ENCODE measurements at places on chromosomes 11 and 22.
A peak's percentile ranks its signal among the peaks of the same experiment; 100 is the strongest.

GRCh38 chr11:121950160-121950559 lies 165.9 kb downstream of the BLID start:
- DNase-seq: no peak

GRCh38 chr11:134331354-134332188 lies at the start of gene GLB1L2:
GLB1L2 (plus strand) TSS chr11:134331988; CDS start chr11:134332062, 74 bp downstream.
- peak; percentile 87 for DNase-seq

- no peak for DNase-seq
Observed at GRCh38 chr11:45982656-45983470, 60.4 kb downstream of the LARGE2 start.

GRCh38 chr11:895331-896110 lies 15.1 kb downstream of the CHID1 start:
- DNase-seq: no peak

DNA sequence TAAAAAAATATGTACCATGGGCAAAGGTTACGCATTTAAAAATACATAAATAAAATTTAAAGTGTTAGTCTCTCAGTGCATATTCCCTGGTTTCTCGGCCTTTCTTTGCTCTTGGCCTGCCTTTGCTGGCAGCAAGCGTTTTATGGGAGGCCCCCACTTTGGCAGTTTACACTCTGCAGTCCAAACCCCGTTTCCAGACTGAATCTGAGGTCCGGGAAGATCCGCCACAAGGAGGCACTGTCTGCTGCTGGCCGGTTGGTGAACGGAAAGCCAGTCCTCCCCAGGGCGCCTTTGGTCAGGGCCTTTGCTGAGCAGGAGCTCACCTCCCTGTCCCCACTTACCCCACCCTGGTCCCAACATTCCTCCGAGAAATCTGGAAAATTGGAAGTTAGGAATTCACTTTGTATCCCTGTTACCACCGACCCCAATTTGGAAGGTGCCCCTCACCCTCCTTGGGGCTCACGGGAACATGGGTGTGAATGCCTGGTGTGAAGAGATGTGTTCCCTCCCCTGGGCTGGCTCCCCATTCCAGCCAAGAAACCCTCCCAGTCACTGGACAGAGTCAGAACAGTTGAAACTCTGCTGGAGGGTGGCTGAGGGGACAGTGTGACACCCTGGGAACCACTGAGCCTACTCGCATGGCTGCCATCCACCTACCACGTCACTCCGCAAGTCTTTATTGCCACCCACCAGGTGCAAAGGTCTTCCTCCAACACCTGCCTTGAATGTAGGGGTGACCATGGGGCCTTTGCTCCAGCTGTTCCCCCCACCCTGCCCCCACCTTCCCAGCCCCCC lies 9.4 kb upstream of the SF1 start:
- no peak for DNase-seq

- no peak for DNase-seq
Observed at GRCh38 chr22:24706054-24706453, 68.5 kb downstream of the PIWIL3 start.

- no peak for DNase-seq
Observed at GRCh38 chr11:116539836-116540418, 232.9 kb downstream of the BUD13 start.

- no peak for DNase-seq
Observed at GRCh38 chr11:93510196-93510873, 32.9 kb downstream of the SMCO4 start.

GRCh38 chr22:39721206-39722031 lies 150.9 kb downstream of the CACNA1I start:
- DNase-seq: no peak

DNA sequence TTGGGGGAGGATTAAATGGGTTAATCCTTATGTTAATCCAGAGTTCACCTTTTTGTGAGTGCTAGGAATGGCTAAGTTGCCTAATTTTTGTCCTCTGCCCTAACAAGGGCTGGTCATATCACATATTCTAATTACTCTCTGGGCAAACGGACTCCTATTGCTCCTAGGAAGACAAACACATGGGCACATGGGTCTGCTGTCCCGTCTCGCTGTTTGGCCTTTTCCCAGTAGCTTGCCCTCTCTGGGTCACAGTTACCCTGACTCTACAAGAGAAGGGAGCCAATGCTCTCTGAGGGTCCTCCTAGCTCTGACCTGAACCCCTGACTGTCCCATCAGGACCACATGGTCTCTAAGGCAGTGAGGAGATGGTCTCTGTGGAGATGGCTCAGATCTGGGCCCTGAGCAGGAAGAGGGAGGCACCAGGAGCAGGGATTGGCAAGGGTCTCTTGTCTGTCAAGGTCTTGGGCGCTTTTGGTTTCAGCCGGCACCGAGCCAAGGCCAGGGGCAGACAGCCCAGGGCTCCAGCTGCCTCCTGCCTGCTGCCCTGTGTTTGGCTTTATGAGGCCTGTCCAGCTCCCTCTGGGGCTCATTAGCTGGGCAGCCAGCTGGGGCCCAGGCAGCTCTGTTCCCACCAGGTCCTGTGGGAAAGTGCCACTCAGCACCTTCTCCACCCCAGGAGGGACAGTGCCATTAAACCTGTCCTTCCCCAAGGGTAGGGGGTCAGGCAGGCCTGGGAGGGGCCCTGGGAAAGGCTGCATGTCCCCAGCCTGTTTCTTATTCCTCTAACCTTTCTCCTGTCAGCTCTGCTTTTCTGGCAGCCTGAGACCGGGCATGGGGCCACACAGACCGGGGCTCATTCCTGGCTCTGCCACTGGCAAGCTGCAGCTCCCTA lies 559.9 kb downstream of the MN1 start:
- peak; percentile 9 for DNase-seq

DNA sequence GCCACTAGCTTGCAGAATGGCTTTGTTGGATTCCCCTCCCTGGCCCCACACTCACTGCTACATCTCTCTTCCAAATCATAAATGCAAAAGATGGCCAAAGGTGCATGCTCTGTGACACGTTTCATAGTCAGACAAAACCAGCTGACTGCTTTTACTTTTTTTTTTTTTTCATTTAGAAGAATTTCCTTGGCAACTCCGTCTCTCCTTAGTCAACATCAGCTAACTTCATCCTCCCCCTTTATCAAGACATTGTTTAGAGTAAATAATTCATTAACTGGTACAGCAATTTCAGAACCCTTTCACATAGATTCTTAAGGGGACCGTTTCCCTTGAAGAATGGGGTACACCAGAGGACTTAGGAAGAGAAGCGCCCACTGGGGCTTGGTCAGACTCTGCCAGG lies 16.0 kb downstream of the KCNQ1OT1 start:
- no peak for DNase-seq

DNA sequence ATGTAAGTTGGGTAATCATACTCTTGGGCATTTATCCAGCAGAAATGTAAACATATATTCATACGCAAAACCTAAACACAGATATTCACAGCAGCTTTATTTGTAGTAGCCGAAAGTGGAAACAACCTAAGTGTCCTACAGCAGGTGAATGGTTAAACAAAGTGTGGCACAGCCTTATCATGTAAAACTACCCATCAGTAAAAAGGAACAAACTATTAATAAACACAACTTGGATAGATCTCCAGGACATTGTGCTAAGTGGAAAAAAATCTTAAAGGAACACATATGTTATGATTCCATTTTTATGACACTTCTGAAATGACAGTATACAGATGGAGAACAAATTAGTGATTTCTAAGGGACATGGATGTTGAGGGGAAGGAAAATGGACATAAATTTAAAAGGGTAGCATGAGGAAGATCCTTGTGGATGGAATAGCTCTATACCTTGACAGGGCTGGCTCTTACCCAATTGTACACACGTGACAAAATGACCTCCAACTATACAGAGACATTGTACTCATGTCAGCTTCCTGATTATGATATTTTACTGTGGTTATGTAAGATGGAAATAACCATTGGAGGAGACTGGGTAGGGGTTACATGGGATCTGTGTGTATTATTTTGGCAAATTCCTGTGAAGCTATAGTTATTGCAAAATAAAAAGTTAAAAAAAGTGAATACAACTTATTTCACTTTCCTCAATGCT lies 15.4 kb downstream of the ANO5 start:
- DNase-seq: no peak

- no peak for DNase-seq
Observed at GRCh38 chr11:35150454-35150853, 11.5 kb downstream of the CD44 start.

- no peak for DNase-seq
Observed at GRCh38 chr22:35219012-35219411, 38.3 kb upstream of the HMGXB4 start.

- DNase-seq: no peak
Observed at GRCh38 chr11:109680127-109680526, 258.1 kb downstream of the C11orf87 start.

GRCh38 chr11:63520606-63521170 lies 14.8 kb downstream of the LGALS12 start:
- no peak for DNase-seq

DNA sequence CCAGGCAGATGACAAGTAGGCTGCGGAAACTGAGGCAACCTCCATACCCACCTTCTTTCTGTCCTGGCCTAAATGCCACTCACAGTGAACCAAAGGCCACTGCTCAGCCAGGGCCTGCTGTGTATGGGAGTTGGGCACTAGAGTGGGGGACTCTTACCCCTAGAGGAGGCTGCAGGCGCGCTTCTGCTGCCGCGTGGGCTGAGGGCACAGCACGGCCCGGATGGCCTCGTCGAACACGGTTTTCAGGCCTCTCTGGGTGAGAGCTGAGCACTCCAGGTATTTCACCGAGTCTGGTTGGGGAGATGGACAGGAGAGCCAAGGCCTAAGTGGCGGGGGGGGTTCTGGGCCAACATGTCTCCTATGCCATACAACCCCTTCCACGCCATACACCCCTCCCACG lies 14.2 kb upstream of the SSTR3 start:
- DNase-seq: no peak

GRCh38 chr11:126129727-126130671 lies 67.3 kb upstream of the CDON start:
- no peak for DNase-seq

DNA sequence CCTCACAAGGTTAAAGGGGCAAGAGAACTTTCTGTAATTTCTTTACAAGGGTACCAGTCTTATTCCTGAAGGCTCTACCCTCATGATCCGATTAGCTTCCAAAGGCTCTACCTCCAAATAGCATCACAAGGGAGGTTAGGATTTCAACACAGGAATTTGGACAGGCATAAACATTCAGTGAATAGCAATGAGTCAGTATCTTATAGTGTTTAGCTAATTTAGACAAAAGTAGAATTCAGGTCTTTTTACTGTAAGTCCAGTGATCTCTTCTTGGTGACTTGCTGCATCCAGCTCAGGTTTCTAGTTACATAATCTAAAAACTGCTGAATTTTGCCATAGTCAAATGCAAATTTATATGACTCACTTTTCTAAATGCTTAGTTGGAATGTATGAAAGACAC lies 1995.6 kb upstream of the RAG2 start:
- no peak for DNase-seq

DNA sequence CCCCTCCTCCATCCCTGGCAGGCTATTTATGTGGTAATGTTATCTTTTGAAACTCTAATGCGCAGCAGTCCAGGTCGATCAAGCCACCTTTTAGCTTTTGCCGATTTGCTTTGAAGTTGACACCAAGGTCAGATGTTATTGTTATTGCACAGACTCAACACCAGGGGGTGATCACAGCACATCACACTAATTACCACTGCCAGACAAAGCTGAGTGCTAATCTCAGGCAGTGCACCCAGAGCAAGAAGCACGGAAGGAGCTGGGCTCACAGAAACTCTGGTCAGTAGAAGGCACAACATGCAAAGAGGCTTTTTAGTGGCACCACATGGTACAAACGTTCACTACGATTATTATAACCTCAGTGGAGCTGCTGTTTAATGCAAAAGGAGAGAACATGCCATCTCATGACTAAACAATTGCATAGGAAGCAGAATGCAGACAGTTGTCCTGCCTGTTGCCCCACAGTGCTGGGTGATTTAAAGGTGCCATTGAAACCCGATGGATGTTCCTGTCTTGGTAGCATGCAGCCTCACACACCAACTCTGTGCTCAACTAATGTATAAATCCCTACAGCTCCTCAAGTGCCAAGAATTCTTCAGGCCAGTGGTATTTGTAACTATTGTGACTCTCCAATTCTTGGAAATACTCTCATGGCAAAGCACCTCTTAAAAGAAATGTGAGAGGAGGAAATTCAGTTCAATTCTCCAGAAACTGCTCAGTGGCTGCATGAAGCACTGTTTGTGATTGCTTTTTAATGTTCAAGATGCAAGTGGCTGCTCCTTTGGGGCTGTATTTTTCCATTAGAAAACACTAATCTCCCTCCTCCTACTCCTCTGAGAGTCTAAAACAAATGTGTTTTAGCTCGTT lies 353.9 kb upstream of the DDI1 start:
- no peak for DNase-seq

DNA sequence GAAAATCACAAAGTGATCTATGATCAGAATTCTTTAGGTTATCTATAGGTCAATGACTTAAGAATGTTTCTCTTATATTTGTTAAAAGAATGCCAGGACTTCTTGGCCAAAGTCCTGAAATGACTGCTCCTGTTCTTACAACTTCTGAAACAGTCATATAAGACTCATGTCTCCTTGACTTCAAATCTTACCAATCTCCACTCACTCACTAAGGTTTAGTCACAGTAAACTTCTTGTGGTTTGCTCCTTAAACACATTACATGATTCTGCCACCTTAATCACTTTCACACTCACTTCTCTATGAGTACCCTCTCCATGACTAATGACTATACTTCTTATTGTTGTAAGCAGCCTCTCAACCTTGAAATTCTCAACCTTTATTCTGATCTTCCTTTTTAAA lies 648.7 kb upstream of the CCDC179 start:
- DNase-seq: no peak

- no peak for DNase-seq
Observed at GRCh38 chr22:40328546-40329456, 17.5 kb upstream of the ADSL start.

DNA sequence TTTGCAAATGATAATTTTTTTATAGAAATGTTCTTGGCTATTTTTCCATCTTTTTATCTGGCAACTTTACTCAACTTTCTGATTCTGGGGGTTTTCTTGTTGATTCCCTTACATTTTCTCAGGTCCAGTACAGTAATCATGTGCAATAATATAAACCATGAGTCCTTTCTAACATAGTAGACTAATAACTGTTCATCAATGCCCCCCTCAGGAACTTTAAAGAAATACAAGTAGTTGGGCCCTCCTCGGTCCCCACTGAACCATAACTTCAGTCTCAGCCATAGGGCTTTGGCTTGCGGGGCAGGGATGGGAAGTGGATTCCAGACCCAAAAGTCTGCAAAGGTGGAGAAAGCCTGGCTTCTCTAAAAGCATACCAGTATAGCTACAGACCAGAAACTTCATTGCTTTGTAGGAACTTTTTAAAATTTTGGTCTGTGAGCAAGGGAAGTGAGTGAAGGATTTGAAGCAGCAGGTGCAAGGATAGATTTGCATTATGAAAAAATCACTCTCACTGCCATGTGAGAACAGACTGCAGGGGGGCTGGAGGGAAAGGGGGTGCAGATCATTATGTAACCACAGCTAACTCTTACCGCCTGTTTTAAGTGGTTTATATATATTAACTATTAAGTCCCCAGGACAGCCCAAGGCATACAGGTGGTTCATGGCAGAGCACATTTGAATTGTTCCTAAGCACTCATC lies 10.4 kb upstream of the TUB start:
- peak; percentile 10 for DNase-seq

DNA sequence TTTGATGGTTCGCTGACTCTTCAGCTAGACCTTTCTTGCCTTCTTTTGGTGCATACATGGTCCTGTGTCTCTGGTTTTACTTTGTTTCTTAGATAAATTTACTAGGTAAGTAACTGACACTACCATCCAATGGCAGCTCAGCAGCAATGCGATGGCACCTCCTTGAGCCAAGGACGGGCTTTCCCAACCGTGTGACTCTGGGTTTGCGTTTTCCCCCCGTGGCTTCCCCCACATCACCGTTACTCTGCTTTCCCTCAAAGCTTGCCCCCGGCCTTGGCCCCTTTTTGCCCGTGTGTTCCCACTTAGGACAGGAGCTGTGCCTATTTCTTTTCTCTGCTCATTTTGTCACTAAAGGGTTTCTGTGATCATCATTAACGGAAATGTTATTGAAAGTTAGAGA lies 41.5 kb downstream of the TBC1D22A start:
- DNase-seq: no peak
